ENCODE measurements at places on chromosomes 16 and 17. TPM values are rescaled to one million over a fixed set of nuclear protein-coding genes. Genes with fewer than 3 reads are reported as not detected.

- DNase-seq: no peak
Measured at GRCh38 chr16:61263400-61263799, 772.8 kb downstream of the CDH8 start.

DNA sequence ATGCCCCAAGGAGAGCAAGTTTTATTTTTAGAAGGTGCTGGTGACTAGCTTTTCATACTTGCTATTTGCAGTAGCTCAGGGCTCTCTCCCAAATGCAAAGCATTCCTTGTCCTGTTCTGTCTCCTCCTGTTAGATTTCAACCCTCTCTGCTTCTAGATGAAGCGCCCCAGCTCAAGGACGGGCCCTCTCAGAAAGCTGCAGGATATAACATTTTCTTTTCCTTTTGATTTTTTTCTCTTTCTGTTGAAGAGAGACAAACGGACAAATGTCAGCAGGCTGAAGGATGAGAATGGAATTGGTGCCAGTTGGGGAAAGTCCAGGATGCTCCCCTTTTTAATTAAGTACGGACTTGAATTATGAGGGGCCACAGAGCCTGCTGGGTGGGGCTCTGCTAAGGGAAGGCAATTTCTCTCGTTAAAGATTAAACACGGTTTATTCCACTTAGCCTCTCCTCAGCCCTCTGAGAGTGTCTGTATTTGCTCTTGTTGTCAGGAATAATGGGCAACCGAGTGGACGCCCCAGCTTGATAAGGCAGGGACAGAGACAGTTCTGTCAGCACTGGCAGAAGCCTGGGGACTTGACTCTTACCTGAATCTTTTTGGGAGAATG lies 6.2 kb upstream of the ETV4 start:
- no peak for DNase-seq

Gene HOXB2
- total RNA-seq: 32.5 TPM

DNA sequence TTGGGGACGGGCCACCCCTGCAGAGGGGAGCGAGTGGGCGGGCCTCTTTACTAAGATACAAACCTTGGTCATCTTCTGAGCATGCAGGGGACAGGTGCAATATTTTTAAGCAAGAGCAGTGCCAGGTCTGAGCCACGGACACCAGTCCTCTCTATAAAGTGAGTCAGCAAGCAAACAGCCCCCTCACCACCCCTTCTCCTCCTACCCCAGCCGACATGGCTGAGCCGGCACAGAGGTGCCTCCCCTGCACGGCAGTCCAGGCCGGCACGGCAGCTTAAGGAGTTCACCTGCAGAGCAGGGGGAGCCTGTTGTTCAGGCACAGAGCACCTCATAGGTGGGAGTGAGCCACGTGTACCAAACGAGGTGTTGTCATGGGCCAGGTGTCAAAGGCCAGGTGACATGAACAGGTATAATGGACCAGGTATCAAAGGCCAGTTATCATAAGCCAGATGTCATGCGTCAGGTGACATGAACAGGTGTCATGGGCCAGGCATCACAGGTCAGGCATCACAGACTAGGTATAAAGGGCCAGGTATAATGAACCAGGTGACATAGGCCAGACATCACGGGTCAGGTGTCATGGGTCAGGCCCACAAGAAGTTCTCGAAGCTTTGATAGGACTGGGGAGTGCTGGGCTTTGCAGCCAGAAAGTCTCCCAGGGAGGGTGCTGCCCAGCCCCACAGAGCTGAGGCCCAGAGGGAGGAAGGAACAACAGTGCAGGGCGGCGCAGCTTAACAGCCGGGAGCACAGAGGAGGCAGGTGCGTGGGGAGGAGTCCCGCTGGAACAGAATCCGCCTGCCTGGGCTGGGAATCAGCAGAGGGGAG lies 42.6 kb upstream of the ZNF469 start:
- DNase-seq: no peak

Gene HBA2
- total RNA-seq: 1.9 TPM

Gene CASKIN2
- 88.3 TPM for total RNA-seq

- no peak for DNase-seq
Measured at GRCh38 chr16:66152181-66152580, 214.3 kb upstream of the CDH5 start.

Gene AGRP
- 5.4 TPM for total RNA-seq

Gene FADS6
- total RNA-seq: 1.7 TPM

Gene PIMREG
- total RNA-seq: 6.0 TPM

DNA sequence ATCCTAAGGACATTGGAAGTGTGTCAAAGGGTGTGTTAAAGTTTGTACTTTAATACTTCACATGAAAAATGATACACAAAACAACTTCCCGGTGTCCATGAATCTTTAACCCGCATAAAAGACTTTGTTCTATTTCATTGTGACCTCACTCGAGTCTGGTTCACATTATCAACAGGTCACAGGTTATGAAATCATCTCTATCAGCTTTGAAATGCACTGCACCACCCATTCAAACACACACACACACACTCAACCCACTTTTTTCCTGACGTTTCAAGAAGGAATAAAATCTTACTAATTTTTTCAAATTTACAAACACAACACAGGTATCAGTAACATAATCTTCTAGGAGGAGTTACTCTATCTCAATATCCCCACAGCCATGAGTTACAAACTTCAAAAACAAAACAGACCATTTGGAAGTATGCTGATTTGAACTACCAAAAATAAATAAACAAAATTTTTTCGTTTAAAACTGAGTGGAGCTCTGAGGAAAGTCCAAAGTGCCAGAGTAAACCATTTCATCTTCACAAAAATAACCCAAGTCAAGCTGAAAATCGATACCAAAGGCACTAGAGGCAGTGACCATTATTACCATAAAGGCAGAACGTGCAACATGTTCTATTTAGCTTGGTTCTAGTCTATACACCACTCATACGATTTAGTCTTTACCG lies 2.7 kb downstream of the ACOX1 start:
- no peak for DNase-seq

GRCh38 chr16:24896439-24896838 lies 50.7 kb downstream of the SLC5A11 start:
- no peak for DNase-seq

All from adrenal gland (tissue), 19 donors.